ENCODE measurements at places on chromosomes 5 and 9. TPM values are rescaled to one million over a fixed set of nuclear protein-coding genes. Genes with fewer than 3 reads are reported as not detected.

- H3K36me3 ChIP-seq, result peaks cover 78% of the 10 kb centered on the region
- no peak for DNase-seq
- H3K27me3 ChIP-seq, result no peaks in the 10 kb centered on the region
- no peak overlapping the region for H3K27ac ChIP-seq
- H3K4me3 ChIP-seq, result no peak overlapping the region
These were observed 91.3 kb downstream of the CAMSAP1 start for GRCh38 chr9:135815830-135816650.

DNA sequence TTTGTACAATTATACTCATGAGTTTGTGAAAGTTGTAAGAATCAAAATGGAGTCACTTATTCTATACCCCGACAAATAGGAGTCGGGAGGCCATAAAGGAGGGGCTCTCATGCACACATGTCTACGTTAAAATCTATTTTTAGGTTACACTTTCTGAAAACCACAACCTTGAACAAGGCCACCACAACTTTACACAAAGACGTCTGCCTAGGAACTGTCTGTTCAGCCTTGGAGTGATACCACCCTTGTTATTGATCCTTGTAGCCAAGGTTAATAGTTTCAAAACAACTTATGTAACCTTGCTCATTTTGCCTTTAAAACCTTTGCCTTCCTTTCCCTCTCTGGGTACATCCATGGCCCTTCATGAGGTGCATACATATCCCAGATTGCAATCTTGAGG lies 4.1 kb upstream of the NDFIP1 start:
- H3K4me1 ChIP-seq, result no peaks in the 10 kb centered on the region
- no peak overlapping the region for H3K27ac ChIP-seq
- H3K36me3 ChIP-seq, result no peaks in the 10 kb centered on the region
- DNase-seq, result no peak
- H3K27me3 ChIP-seq, result no peaks in the 10 kb centered on the region

- H3K36me3 ChIP-seq, result no peaks in the 10 kb centered on the region
- DNase-seq, result peak; percentile 61
- peaks cover 6% of the 10 kb centered on the region for H3K4me1 ChIP-seq
- H3K27ac ChIP-seq, result no peak overlapping the region
- no peaks in the 10 kb centered on the region for H3K27me3 ChIP-seq
- no peak overlapping the region for H3K4me3 ChIP-seq
These were observed 459.1 kb downstream of the EBF1 start for GRCh38 chr5:158640593-158640980.

DNA sequence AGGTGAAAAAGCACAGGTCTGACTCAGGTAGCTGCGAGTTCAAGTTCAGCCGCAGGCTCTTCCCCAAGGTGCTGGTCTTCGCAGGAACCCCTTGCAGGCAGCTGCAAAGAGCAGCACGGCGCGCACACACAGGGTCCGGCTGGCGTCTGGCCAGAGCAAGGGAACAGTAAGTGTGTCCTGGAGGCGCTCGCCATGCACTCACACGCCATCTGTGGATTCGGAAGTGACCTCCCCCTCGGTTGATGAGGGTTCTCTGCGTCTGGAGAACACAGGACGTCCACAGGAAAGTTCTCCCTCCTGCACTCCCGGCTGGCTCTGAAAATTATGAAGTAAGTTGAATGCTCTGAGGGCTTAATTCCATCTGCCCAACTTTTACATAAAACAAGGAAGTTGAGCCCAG lies 14.0 kb upstream of the EGFL7 start:
- no peaks in the 10 kb centered on the region for H3K36me3 ChIP-seq
- H3K4me3 ChIP-seq, result no peak overlapping the region
- peaks cover 9% of the 10 kb centered on the region for H3K4me1 ChIP-seq
- no peaks in the 10 kb centered on the region for H3K27me3 ChIP-seq
- no peak for DNase-seq

DNA sequence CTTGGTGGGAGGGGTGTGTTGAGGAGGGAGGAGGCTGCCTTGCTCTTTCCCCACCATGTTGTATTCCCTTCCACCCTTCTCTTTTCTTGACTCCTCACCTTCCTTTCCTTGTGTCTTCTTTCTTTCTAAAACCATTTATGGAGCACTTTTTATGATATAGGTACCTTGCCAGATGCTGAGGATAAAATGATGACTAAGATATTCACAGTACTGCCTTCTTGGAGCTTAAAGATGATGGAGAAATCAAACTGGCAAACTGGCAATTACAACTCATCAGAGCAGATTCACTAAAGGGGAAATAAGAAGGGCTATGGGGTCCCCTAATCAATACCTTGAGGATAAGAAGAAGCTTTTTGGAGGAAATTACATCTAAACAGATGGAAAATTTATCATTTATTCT lies 273.2 kb upstream of the MEF2C start:
- H3K4me3 ChIP-seq, result no peak overlapping the region
- H3K36me3 ChIP-seq, result no peaks in the 10 kb centered on the region
- no peak for DNase-seq
- no peaks in the 10 kb centered on the region for H3K4me1 ChIP-seq
- H3K27me3 ChIP-seq, result no peaks in the 10 kb centered on the region

DNA sequence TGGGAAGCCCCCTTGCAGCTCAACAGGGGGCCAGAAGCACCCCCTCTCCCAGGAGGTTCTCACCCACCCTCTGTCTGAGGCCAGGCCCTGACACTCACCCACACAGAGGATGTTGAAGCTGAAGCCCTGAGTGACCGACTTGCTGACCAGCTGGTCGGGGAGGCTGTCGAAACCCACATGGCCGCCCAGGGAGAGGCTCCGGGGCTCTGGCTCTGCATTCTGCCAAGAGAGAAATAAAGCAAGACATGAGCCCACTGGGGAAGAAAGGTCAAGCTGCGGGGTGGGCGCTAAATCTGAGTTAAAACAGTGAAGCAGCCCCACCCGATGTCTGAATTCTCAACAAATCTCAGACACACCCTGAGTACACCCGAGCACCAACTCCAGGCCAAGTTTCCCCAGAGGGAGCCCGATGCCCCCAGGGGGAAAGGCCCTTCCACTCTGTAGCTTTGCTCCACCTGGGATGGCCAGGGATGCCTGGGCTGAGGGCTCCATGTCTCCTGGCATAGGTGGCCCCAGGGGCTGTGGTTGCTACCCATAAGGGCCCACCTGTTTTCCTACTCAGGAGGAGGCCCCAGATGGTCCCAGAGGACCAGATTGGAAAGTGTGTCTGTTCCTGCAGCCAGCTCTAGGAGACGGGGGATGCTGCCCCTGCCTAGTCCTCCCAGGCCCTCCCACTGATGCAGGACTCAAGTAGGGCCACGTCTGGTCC lies 11.6 kb downstream of the SEPTIN8 start:
- H3K4me3 ChIP-seq, result no peak overlapping the region
- peaks cover 11% of the 10 kb centered on the region for H3K36me3 ChIP-seq
- H3K4me1 ChIP-seq, result no peaks in the 10 kb centered on the region
- no peak for DNase-seq
- H3K27me3 ChIP-seq, result no peaks in the 10 kb centered on the region
- H3K27ac ChIP-seq, result no peak overlapping the region

DNA sequence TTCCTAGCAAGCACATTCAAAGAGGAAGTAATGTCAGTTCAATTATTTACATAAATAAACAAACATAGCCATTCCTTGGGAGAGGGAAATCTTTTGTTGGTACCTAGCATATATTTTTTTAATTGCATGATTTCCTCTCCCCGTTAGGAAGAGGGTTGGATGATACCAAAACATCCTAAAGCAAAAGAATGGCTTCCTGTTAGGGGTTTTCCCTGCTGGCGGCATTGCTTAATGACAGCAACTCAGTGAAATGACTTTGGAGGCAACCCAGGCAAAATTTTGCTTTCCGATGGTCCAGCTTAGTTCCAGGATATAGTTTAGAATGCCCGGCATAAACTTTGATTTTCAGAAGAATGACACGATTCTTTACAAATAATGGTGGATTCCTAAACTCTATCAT lies 73.2 kb downstream of the MAT2B start:
- H3K4me3 ChIP-seq, result no peak overlapping the region
- H3K4me1 ChIP-seq, result no peaks in the 10 kb centered on the region
- H3K27me3 ChIP-seq, result no peaks in the 10 kb centered on the region
- no peak for DNase-seq

DNA sequence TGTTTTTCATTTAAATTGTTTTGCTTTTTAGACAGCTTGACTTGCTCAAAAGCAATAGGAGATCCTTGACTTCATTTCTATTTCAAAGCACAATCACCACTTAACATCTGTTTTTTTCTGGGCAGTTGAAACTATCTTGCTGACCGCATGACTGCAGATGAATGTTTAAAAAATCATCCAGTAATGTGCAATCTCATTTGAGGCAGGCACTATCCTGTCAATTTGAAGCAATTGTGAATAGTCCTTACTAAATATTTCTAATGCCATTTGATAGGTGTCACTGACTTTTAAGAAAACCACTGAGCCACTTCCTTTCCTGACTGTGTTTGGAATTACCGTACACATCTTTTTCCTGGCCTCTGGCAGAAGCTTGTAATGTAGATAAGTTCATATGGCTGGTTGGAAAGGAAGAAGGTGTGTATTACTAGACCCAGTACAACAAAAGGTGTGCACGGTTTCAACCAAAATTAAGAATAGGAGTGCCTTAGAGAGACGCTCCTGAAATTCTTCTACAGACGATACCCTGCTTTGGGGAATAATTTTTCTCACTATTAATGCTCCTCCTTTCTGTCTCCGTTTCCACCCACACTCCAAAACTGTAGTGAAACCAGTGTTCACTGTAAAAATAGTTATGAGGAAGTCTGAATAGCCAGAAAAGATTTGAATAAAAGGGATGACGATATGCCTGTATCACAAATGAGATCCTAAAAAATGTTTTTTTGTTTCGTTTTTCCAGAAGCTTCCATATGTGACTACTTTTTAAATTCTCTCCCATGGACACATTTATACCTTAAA lies 136.7 kb upstream of the MOCS2 start:
- no peak overlapping the region for H3K27ac ChIP-seq
- no peaks in the 10 kb centered on the region for H3K36me3 ChIP-seq
- H3K4me1 ChIP-seq, result no peaks in the 10 kb centered on the region
- DNase-seq, result peak; percentile 61

GRCh38 chr5:36521838-36522745 lies 84.3 kb upstream of the SLC1A3 start:
- H3K27ac ChIP-seq, result no peak overlapping the region
- peak; percentile 6 for DNase-seq
- H3K27me3 ChIP-seq, result no peaks in the 10 kb centered on the region
- no peaks in the 10 kb centered on the region for H3K4me1 ChIP-seq

DNA sequence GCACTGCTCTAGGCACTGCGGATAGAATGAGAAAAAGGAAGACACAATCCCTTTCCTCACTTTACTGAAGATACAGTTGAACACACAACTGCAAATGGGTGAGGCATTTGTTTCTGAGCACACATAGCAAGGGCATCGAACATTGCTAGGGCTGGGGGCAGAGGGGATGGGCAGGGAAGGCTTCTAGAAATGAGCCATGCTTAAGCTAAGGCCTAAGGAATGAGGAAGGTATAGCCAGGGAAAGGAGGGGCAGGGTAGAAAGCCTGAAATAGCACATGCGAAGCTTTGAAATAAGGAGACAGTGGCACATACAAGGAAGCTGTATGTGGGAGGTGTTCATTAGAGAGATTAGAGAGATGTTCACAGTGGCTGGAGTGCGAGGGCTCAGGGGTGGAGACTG lies 92.7 kb downstream of the KIF4B start:
- H3K4me3 ChIP-seq, result no peak overlapping the region
- no peak for DNase-seq
- H3K27ac ChIP-seq, result no peak overlapping the region
- H3K36me3 ChIP-seq, result no peaks in the 10 kb centered on the region
- H3K4me1 ChIP-seq, result no peaks in the 10 kb centered on the region
- peaks cover 10% of the 10 kb centered on the region for H3K27me3 ChIP-seq

GRCh38 chr9:133169102-133169501 lies 5.4 kb upstream of the GBGT1 start:
- DNase-seq, result no peak
- no peak overlapping the region for H3K27ac ChIP-seq
- no peaks in the 10 kb centered on the region for H3K36me3 ChIP-seq
- H3K4me1 ChIP-seq, result no peaks in the 10 kb centered on the region
- no peak overlapping the region for H3K4me3 ChIP-seq

GRCh38 chr9:126514037-126514821 lies 99.5 kb upstream of the LMX1B start:
- no peaks in the 10 kb centered on the region for H3K36me3 ChIP-seq
- H3K27ac ChIP-seq, result no peak overlapping the region
- H3K4me3 ChIP-seq, result no peak overlapping the region
- H3K27me3 ChIP-seq, result peaks cover 23% of the 10 kb centered on the region

GRCh38 chr5:95424016-95424415 lies 32.9 kb downstream of the FAM81B start:
- no peaks in the 10 kb centered on the region for H3K4me1 ChIP-seq
- no peak overlapping the region for H3K4me3 ChIP-seq
- DNase-seq, result no peak
- H3K27ac ChIP-seq, result no peak overlapping the region
- no peaks in the 10 kb centered on the region for H3K36me3 ChIP-seq

- H3K4me3 ChIP-seq, result no peak overlapping the region
- DNase-seq, result no peak
- no peak overlapping the region for H3K27ac ChIP-seq
- no peaks in the 10 kb centered on the region for H3K4me1 ChIP-seq
- H3K36me3 ChIP-seq, result no peaks in the 10 kb centered on the region
These were observed 479.0 kb downstream of the CYLC2 start for GRCh38 chr9:103474156-103474555.

GRCh38 chr5:173745123-173745522 lies 128.7 kb upstream of the BOD1 start:
- DNase-seq, result no peak
- peaks cover 8% of the 10 kb centered on the region for H3K4me1 ChIP-seq
- no peaks in the 10 kb centered on the region for H3K36me3 ChIP-seq
- no peak overlapping the region for H3K4me3 ChIP-seq
- no peak overlapping the region for H3K27ac ChIP-seq

TMEM174 gene
- not detected for total RNA-seq

MRPL36 gene
- total RNA-seq, result 101 TPM

TRIM41 gene
- 29.4 TPM for total RNA-seq

CACFD1 gene
- 73.8 TPM for total RNA-seq

BASP1 gene
- total RNA-seq, result 111 TPM

C9 gene
- not detected for total RNA-seq

ABCA1 gene
- total RNA-seq, result 23.0 TPM

All from cardiac muscle cell (in vitro differentiated cells and primary cell).